ENCODE measurements at places on chromosomes 13 and 19.
A peak's percentile ranks its signal among the peaks of the same experiment; 100 is the strongest.

DNA sequence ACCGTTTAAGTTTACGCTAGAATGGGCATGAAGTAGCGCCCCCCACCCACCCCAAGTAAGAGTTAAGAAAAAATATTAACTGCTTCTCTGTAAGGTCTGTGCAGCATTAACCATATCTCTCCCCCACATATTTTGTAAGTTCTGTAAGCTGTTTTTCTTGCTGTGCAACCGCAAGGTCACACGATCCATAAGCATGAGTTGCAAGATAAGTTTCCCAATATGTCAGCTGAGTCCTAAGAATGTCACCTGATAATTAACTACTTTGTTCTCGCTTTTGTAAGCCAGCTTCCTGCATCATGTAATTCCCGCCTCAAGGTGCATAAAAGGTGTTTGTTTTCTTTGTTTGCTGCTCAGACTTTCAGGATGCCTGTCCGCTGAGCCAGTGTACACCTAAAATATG lies 187.0 kb downstream of the MYO16 start:
- DNase-seq = no peak

DNA sequence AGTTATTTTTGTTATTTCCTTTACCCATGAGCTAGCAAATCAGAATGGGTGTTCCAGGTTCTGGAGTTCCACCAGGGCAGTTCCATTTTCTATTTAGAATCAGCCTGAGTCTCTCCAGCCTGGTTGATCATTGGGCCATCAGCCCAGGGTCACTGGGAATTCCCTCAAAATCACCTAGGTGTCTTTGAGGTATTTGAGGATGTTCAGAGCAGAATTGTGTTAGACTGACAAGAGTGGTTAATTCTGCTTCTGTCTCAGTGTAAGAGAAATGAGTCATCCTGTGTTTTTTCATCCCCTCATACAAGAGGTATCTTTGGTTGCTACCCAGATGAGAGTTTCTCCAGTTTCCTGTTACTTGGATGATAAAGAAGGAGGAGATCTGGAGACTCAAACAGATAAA lies 11.7 kb downstream of the ZNF66 start:
- no peak for DNase-seq

- no peak for DNase-seq
Observed at GRCh38 chr19:10706990-10707389, 5.8 kb downstream of the QTRT1 start.

DNA sequence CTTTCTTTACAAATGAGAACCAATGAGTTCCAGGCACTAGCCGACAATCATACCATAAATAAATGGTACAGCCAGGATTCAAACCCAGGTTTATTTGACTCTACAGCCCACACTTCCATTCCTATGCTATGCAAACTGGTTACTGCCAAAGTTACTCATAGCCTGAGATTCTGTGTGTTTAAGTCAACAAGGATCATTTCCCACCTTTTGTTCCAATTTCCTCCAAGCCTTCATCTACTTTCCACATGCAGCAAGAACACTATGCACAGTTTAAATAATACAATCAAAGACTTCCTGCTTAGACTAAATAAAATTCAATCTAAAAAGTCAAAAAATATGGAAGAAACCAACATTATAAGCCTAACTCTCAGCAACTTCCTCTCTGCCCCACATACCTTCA lies 59.2 kb upstream of the KLF12 start:
- DNase-seq = no peak

- DNase-seq = no peak
Observed at GRCh38 chr13:74080762-74081161, 53.4 kb downstream of the KLF12 start.

DNA sequence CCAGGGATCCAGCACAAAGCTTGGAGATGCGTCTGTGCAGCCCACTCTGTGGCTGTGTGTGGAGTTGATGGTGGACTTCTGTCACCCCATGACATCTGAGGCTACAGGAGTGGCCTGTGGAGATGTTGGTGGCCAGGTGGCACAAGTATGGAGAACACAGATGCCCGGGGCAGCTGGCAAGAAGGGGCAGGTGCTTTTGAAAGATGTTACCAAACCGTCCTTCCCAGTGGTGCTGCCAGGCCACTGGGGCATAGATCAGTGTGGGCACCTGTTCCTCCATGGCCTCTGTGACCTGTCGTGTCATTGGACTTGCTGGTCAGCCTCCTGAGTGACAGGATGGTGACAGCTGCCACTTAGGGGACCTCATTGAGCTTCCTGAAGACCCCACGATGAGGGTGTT lies 36.2 kb downstream of the KDM4B start:
- DNase-seq = no peak

- DNase-seq = no peak
Observed at GRCh38 chr13:53873558-53873957, 844.9 kb downstream of the OLFM4 start.

DNA sequence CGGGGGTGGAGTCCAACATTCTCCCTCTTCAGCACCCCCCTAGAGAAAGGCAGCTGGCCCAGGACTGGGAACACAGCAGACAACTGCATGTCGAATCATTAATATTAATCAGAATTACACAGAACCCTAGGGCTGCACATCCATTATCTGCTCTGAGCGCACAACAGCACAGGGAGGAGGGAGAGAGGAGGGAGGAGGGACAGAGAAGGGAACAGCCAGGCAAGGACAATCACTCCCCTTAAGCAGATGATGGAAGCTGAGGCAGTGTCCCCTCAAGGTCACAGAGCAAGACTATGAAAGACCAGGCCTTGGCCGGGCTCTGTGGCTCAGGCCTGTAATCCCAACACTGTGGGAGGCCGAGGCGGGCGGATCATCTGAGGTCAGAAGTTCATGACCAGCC lies 25.7 kb downstream of the TLE6 start:
- DNase-seq = no peak

DNA sequence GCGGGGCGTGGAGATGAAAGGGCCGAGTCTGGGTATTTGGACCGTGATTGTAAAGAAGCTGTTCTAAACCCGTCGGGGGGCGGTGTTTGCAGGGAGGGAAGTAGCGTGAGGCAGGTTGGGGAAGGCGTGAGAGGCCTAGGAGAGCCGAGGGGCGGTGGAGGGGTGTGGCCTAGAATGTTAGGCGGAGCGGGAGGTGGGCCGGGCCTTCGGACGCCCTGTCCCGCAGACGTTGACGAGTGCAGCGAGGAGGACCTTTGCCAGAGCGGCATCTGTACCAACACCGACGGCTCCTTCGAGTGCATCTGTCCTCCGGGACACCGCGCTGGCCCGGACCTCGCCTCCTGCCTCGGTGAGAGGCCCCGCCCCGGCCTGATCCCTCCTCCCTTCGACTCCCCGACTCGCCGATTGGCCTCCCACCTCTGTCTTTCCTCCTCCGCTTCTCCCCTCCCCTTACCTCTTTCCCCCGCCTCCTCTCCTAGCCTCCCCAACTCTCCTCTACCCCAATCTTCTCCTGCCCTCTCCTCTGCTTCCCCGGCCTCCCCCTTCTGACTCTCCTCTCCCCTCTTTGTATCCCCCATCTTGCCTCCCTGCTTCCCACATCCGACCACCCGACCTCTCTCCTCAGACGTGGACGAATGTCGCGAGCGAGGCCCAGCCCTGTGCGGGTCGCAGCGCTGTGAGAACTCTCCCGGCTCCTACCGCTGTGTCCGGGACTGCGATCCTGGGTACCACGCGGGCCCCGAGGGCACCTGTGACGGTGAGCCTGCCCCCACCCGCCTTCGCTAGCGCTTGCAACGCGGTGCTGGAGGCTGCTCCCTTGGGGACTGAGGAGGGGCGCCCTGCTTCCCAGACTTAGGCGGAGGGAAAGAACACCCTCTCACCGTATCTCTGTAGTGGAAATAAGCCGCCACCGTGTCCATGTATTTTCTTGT lies 12.8 kb downstream of the LTBP4 start:
- DNase-seq = peak; percentile 88

DNA sequence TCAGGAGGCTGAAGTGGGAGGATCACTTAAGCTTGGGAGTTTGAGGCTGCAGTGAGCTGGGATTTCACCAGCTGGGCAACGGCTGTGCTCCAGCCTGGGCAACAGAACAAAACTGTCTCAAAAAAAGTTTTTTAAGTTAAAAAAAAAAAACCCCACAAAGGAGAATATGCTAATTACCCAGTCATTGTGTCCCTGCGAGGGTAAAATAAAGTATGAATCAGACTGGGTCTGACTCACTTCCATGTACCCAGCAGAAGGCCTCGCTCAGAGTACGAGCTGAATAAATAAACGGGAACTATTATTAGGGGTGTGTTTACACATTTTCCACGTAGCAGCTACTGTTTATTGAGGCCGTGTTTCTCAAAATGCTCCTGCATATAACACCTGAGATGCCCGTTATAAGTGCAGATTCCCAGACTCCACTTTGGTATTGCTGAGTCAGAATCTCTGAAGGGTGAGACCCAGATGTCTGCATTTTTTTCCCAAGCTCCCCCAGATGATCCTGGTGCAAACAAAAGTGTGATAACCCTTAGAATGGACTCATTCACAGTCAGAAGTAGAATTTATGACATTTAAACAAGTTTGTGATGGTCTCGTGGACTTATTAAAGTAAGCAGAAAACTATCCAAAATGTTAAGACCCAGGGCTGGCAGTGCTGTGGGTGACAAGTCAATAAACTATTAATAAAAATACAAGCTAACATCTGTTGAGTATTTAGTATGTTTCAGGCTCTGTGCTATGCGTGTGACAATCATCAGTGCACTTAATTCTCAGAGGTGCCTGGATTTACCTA lies 28.2 kb downstream of the KCNC3 start:
- peak; percentile 82 for DNase-seq

DNA sequence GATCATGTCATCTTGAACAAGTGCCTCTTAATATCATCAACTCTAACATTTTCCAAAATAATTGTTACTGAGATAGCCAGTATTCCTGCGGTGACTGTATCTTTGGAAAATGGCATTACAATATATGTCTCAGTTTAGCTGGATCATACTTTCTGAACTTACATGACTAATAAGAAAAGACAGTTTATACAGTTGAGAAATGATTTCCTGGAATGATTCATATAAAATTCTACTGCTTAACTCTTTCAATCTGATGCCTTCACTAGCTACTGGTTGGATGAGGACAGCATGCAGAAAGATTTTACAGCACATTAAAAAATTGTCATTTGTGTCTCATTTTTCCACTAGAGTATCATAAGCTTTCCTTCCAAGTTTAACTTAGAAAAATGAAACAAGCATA lies 302.1 kb downstream of the PCDH17 start:
- no peak for DNase-seq

All from MV-4-11 (cell line).